GM19239 (cell line): ENCODE measurements at places on chromosomes 16 and 17.

DNA sequence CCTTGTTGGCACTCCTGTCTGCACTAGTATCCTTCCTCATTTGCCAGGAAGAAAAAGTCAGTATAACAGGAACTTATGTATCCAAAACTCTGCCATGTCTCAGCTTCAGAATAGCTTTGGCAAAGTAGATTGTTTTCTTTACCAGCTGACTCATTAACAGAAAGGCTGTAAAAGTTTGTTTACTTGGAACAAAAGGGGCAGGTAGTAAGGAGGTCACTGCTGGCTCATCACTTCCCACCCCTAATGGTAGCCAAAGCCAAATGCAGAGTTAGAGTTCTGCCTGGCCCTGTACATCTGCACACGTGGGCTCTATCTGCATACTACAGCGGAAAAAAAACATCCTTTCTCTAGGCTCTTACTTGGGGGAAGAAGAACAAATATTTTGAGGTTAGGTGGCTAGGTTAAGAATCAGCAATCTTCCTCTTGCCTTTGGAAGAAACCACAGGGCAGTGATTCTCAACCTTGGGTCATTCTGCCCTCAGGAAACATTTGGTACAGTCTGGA, 90.9 kb upstream of the BCAR1 start:
- no peak for DNase-seq

DNA sequence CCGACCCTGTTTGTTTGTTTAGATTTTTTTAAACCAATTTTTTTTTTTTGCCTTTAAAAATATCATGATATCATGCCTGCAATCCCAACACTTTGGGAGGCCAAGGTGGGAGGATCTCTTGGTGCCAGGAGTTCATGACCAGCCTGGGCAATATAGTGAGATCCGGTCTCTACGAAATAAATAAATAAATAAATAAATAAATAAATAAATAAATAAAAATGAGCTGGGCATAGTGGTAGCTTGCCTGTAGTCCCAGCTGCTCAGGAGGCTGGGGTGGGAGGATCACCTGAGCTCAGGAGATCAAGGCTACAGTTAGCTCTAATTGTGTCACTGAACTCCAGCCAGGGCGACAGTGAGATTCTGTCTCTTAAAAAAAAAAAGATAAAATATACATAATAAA, 8.1 kb upstream of the IGF2BP1 start:
- no peak for DNase-seq

DNA sequence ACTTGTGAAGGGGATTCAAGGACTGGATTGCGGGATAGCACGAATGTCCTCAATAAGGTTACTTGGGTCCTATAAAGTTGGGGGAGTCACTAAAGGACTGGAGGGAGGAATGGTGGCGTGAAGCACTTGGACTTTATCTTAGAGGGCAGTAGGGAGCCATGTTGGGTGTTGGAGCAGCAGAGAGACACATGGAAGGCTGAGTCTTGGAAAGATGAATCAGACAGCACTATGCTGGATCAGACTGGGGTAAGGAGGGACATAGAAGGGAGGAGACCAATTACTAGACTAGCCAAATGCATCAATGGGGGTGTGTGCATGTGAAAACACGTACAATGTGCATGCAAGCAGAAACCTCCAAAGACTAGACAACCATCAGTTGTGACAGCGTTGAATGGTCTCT, 26.0 kb upstream of the DLX4 start:
- no peak for DNase-seq

- no peak for DNase-seq
These were observed 44.7 kb downstream of the GRB7 start for GRCh38 chr17:39782481-39782880.

GRCh38 chr17:78272181-78272913, 40.9 kb downstream of the TMEM235 start:
- DNase-seq, result no peak

- DNase-seq, result no peak
These were observed 19.5 kb downstream of the MARVELD3 start for GRCh38 chr16:71645450-71645849.

DNA sequence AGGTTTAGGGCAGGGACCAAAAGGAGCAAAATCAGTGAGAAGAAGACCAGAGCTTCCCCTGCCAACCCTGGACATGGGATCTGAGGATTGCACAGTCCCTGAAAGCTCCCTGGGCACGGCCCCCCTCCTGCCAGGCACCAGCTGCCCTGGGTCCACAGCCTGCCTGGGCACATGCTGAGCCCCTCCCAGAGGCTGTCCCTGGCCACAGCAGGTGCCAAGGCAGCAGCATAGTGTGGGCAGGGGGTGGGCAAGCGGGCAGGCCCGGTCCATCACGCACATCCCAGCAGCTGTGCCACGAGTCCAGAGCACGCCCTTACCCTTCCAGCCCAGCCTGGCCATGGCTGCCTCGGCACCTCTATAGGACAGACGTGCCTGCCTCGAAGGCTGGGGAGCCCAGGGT, 12.7 kb downstream of the SCN4A start:
- no peak for DNase-seq

GRCh38 chr17:33986088-33986487, 269.0 kb upstream of the CCL2 start:
- DNase-seq, result no peak

GRCh38 chr17:1032391-1032790, 35.5 kb downstream of the TIMM22 start:
- no peak for DNase-seq
